Left cardiac atrium (tissue), 4 donors: ENCODE measurements at places on chromosomes 5 and 9. TPM values are rescaled to one million over a fixed set of nuclear protein-coding genes. Genes with fewer than 3 reads are reported as not detected.

GRCh38 chr9:35948451-35948850 lies 9.5 kb downstream of the OR2S2 start:
- DNase-seq = no peak

DENND4C gene
- 45.3 TPM for total RNA-seq

SLC6A18 gene
- total RNA-seq = not detected

ZNF454 gene
- 2.2 TPM for total RNA-seq
